GM04504 (cell line): ENCODE measurements at places on chromosomes 1 and 21.

DNA sequence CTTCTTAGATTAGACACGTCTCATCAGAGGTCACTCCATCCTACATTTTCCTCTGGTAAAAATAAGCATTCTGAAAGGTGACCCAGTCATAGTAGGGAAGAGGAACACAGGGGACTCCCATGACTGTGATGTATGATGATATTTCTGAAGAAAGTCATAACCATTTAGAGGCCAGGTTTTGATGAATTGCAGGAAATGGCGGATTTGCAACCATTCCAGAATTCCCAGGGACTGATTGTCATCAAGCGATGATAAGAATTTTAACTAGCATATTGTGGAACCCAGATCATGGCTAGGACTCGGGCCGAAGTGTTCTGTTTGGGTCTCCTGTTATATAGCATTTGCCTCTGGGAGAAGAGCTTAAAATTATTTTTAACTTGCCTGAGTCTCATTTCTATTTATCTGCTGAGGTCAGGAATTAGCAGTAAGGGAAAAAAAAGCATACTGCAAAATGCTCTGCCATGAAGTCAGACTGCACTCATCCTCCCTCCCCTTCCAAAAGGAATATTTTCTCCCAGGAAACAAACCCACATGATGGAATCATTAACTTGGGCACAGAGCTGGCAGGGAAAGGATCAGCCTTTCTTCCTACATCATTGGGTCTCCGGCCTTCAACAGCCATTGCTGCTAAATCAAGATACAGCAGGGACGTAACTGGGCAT is 286.7 kb downstream of the HLX start:
- DNase-seq, result no peak

DNA sequence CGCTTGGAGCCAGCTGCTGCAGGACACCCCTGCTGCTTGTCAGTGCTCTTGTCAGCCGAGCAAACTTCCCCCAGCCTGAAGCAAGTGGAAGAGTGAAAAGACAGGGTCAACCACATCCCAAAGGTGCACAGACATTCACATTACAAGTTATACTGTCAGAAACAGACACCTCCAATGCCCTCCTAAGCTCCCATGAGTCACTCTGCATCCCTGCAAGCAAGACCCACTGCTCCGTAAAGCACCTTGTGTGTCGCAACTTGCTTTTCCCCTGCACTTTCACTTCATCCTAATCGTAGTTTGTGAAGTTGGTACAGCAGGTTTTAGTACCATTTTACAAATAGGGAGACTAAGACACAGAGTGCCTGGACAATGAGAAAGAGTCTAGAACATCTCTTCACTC is 51.1 kb downstream of the KCNH1 start:
- no peak for DNase-seq

GRCh38 chr1:167165219-167165618 is 55.5 kb upstream of the POU2F1 start:
- DNase-seq, result no peak

DNA sequence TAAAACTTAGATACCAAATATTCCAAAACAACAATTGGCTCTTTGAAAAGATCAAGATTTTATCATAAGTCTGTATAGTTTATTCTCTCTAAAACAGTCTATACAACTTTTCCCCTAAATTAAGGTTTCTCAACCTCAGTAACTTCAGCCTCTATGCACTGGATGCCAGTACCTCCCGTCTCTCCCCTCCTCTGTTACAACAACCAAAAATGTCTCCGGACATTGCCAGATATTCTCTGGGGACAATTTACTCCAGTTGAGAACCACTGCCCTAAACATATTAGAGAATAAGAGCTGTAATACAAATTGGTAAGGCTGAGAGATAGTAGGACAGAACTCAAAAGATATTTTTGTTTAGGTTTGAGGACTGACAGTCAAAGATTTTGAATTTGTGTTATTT is 71.6 kb downstream of the TMEM200B start:
- DNase-seq, result no peak

DNA sequence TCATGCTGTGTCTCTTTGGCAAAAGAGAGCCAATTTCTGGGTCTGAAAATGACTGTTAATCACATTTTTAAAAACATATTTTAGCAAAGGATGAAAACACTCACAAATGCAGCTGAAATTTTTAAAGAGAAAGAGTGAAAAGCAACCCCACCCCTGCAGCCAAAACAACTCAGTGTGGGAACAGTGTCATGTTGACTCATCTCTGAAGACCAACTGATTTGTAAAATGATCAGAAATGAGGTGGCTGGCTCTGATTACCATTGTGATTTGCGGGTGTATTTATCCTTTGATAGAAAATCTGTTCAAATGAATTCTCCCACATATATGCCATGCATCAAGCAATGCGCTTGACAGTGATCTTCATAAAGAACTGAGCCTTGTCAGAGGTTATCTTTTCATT is 287.0 kb upstream of the ESRRG start:
- no peak for DNase-seq
